ENCODE measurements at places on chromosomes 4 and X.
A peak's percentile ranks its signal among the peaks of the same experiment; 100 is the strongest.

DNA sequence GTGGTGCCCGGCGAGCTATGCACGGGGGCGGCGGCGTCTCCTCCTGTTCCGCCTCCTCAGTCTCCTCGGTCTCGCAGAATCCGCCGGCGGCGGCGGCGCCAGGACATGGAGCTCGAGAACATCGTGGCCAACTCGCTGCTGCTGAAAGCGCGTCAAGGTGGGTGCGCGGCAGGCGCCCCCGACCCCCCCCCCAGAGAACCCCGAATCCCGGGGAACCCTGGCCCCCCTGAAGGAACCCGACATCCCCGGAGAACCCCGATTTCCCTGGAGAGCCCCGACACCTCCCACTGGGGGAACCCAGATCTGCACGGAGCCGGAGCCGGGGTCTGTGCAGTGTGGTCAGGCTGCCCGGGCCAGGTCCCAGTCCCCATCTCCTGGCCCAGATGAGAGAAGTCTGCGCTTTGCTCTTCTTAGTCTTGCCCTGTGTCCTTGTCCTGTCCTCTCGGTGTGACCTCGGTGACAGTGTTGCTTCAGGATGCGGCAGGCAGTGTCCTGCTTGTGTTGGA is 648 bp downstream of the GRK4 start:
- DNase-seq, result peak; percentile 62

DNA sequence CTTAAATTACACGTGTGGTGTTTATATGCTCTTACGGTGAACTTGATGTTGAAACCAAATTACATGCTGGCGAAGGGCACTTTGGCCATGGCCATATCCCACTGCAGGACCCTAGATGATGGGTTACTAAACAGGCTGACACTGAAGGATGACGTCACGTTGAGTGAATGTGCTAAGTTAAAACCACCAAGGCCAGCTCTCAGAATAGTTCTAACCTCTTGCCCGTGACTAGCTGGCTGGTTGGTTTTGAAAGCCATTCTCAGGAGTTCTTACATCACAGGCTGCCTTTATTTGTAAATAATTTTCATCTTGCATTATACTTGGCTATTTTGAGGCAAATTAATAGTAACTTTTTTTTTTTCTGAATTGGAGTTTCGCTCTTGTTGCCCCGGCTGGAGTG is 41.3 kb upstream of the PHEX start:
- DNase-seq, result no peak

- no peak for DNase-seq
These were observed 416.1 kb downstream of the PCDH18 start for GRCh38 chr4:137116144-137116543.

DNA sequence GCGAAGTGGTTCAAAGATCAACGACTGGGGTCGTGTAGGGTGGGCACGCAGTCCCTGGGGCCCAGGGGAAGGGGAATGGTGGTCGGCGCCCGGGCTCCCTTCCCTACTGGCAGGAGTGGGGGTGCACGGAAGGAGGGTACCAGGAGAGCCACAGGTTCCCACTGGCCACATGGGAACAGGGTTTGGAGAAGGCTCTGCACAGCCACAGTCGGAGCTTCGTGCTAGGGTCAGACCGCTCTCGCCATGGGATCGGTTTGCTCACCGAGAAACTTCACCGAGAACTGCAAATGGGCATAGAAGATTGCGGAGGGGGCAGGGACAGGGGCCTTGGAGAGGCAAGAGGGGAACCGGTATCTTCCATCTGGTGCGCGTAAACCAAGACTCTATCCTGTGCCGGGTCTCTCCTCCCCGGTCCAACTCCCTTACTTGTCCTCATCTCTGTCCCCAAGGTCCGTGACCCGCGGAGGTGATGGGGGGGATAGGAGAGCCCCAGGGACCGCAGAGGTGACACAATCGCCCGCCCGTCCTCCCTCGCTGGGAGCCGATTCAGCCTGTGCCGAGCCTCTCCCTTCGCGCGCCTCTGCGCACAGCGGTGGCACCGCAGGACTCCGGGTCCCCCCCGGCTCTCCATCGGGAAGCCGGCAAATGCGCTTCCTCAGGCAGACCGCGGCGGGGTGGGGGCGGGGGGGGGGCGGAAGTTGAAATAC is 1.0 kb downstream of the SCD5 start:
- no peak for DNase-seq

GRCh38 chrX:108439961-108440696 is 491 bp downstream of the COL4A5 start:
- DNase-seq, result no peak

GRCh38 chrX:140709421-140709846 is at the start of gene LINC00632:
Gene LINC00632, plus strand, starts transcription at chrX:140709759.
- DNase-seq, result no peak

DNA sequence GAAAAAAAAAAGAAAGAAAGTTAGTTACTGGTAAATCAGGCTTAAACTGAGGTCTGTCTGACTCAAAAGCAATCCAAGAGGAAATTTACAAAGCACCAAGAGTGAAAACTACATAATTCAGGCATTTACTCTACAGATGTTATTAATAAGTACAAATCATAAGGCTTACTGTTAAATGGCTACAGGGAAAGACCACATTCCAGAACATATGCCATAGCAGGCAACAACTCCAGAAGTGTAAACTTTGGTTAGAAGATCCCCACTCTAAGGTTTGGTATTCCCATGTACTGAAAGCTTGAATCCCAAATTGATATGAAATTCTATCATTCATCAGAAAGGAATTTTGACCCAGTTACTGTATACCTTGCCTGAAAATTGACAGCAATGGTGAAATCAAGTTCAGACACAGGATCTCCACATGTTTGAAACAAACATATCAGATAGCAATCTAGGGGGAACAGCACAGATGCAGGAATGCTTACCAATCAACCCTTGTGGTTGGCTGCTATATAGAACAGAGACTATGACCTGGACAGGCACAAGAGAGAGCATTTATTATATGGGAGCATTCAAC is 6.6 kb downstream of the USP26 start:
- DNase-seq, result no peak

- peak; percentile 21 for DNase-seq
These were observed 54.0 kb upstream of the PLAC1 start for GRCh38 chrX:134712272-134712671.
